T47D (cell line): ENCODE measurements at places on chromosomes 12 and 14.
A peak's percentile ranks its signal among the peaks of the same experiment; 100 is the strongest.

DNA sequence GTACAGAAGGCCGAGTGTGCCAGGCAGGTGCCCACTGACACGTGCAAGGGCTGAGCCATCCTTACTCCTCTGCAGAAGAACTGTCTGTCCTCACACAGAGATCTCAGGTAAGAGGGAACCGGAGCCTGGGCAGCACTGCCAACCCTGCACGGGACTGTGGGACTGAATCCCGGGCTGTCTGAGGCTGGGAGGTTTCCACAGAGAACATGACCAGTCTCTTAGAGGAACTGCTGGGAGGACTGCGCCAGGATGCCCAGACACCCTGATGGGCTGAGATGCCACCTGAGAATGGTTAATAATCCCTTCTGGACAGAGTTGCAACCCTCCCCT, 302.9 kb upstream of the SFSWAP start:
- no peak for DNase-seq

GRCh38 chr14:92570674-92571262, 57.2 kb downstream of the RIN3 start:
- DNase-seq, result no peak

DNA sequence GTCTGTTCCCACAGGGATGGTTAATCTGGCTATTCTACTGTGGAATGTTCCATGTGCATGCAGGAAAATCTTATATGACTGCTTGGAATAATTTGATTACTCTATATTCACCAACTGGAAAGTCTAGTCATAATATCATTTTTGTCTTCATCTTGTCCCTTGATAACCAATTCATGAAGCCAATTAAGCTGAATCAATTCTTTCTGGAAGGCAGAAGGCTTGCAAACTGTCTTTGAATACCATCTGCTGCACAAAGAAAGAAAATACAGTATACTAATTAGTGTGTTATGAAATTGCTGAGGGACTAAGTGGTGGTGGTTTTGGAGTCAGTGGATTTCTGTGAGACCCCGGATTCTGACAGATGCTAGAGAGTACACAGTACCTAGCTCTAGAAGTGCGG, 546.5 kb upstream of the MIS18BP1 start:
- no peak for DNase-seq

GRCh38 chr14:96205978-96206360, 1.3 kb downstream of the BDKRB2 start:
- no peak for DNase-seq

GRCh38 chr12:46522071-46522470, 149.5 kb upstream of the SLC38A2 start:
- no peak for DNase-seq

GRCh38 chr14:95979339-95980042, 59.7 kb upstream of the C14orf132 start:
- peak; percentile 14 for DNase-seq
